ENCODE measurements at places on chromosomes 5 and 9. TPM values are rescaled to one million over a fixed set of nuclear protein-coding genes. Genes with fewer than 3 reads are reported as not detected.

The MRPS27 gene
- total RNA-seq: 214 TPM

The CD72 gene
- total RNA-seq: 3.0 TPM

The FOXD1 gene
- not detected for total RNA-seq

The CAAP1 gene
- 1.3 TPM for total RNA-seq

The BTNL8 gene
- total RNA-seq: not detected

The PRR16 gene
- total RNA-seq: 2.2 TPM

The EDIL3 gene
- total RNA-seq: 60.0 TPM

The ARSI gene
- 6.5 TPM for total RNA-seq

The ENG gene
- total RNA-seq: 46.8 TPM

The FAM78A gene
- 3.3 TPM for total RNA-seq

The GZMA gene
- not detected for total RNA-seq

The RIOK2 gene
- 15.5 TPM for total RNA-seq

The C9 gene
- not detected for total RNA-seq

The OBP2B gene
- total RNA-seq: not detected

The CER1 gene
- total RNA-seq: not detected

The CDKN2B-AS1 gene
- total RNA-seq: not detected

The OLFM1 gene
- total RNA-seq: 27.4 TPM

The SPINK5 gene
- total RNA-seq: not detected

The GIN1 gene
- 12.5 TPM for total RNA-seq

The EPB41L4A gene
- total RNA-seq: 6.4 TPM

The PCDHAC2 gene
- total RNA-seq: under 0.01 TPM

The SHISAL2B gene
- not detected for total RNA-seq

The CDH18 gene
- not detected for total RNA-seq

The GFPT2 gene
- total RNA-seq: 23.6 TPM
